ENCODE measurements at places on chromosomes 3 and 15. TPM values are rescaled to one million over a fixed set of nuclear protein-coding genes. Genes with fewer than 3 reads are reported as not detected.

Gene GOLGA6L10
- total RNA-seq, result 11.6 TPM

GRCh38 chr3:10442151-10442795, 63.1 kb downstream of the ATP2B2 start:
- H3K4me1 ChIP-seq, result no peaks in the 10 kb centered on the region
- no peaks in the 10 kb centered on the region for H3K27me3 ChIP-seq
- H3K36me3 ChIP-seq, result no peaks in the 10 kb centered on the region
- DNase-seq, result no peak
- H3K27ac ChIP-seq, result no peak overlapping the region
- no peak overlapping the region for H3K4me3 ChIP-seq

- H3K4me3 ChIP-seq, result no peak overlapping the region
- H3K27me3 ChIP-seq, result no peaks in the 10 kb centered on the region
- DNase-seq, result no peak
Observed at GRCh38 chr15:99029341-99030144, 22.0 kb upstream of the PGPEP1L start.

DNA sequence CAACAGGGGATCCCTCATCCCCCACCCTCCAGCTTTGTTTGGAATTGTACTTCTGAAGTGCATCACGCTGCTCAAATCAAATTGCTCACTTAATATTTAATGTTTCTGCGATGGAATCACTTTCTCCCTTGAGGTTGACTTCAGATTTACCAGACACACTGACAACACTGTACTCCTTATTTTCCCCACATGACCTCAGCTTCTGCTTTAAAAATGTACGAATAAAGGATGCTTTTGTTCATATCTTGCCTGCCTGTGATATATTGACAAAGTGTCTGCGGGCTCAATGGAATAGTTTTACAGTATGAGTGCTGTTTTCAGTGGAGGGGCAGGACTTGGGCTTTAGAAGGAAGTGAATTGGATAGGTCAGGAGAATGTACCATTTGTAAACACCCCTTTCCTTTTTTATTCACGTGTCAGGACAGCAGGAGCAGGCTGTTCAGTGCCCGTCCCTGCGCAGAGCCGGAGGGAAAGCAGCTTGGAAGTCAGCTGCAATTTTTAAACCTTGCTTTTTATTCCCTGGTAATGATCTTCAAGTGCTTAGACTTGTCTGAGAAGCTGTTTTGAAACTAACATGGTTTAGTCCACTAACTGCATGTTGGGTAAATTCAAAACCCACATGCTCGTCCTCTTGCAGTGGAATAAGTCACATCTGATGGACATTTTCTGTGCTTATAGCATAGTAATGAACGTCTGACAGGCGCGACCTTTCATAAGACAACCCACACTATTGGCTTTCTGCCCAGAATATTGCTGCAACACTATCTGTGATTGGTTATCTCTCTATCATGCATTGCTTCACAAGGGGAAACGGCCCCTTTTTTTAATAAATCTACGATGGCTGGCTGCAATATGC, 29.9 kb downstream of the MBNL1 start:
- H3K4me1 ChIP-seq, result peaks cover 32% of the 10 kb centered on the region
- peak overlapping the region; percentile 86 for H3K27ac ChIP-seq
- no peaks in the 10 kb centered on the region for H3K27me3 ChIP-seq
- H3K4me3 ChIP-seq, result peak overlapping the region; percentile 40
- DNase-seq, result peak; percentile 92

DNA sequence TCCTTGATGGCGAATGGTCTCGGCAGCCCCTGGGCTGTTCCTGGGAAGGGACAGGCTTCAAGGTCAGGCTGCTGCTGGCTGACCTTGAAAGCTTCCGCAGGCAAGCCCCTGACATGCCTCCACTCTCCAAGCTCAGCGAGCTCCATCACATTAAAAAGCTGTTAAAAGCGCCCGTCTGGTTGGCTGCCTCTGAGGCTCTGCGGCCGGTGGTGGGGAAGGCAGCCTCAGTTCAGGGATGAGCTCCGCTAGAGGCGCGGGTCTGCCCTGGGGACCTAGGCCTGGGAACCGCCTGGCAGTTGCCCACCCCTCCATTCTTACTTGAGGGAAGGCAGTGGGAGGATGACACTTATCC, 103.8 kb downstream of the LINGO1 start:
- H3K27ac ChIP-seq, result no peak overlapping the region
- H3K27me3 ChIP-seq, result no peaks in the 10 kb centered on the region
- no peaks in the 10 kb centered on the region for H3K36me3 ChIP-seq
- peak; percentile 57 for DNase-seq
- H3K4me3 ChIP-seq, result no peak overlapping the region

Gene TMIE
- total RNA-seq, result not detected

GRCh38 chr3:24648063-24648462, 153.4 kb upstream of the THRB start:
- no peak overlapping the region for H3K4me3 ChIP-seq
- H3K4me1 ChIP-seq, result no peaks in the 10 kb centered on the region
- no peaks in the 10 kb centered on the region for H3K36me3 ChIP-seq
- no peak overlapping the region for H3K27ac ChIP-seq
- DNase-seq, result no peak
- H3K27me3 ChIP-seq, result no peaks in the 10 kb centered on the region

Gene GALNT15
- total RNA-seq, result 16.5 TPM

Gene SCN11A
- total RNA-seq, result 0.14 TPM

DNA sequence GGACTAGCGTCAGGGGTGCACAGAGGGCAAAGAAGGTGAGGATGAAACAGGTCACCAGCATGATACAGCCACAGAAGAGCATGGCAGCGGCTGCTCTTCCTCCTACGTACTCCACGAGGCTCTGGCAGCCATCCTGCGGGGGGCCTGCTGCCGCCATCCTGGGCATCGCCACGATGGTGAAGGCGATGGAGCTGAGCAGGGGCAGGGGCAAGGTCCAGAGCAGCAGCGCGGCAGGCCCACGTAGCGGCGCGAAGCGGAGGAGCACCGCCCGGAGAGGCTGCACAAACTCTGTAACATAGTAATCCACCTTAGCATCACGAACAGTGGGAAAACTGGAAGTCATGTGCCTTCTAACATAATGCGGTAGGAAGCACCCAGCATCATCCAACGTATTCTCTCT, 491.6 kb downstream of the PYDC2 start:
- no peaks in the 10 kb centered on the region for H3K27me3 ChIP-seq
- DNase-seq, result no peak
- no peak overlapping the region for H3K4me3 ChIP-seq
- H3K4me1 ChIP-seq, result no peaks in the 10 kb centered on the region
- no peaks in the 10 kb centered on the region for H3K36me3 ChIP-seq

GRCh38 chr15:47570881-47571640, 146.2 kb upstream of the SEMA6D start:
- H3K4me1 ChIP-seq, result no peaks in the 10 kb centered on the region
- no peaks in the 10 kb centered on the region for H3K27me3 ChIP-seq
- no peak overlapping the region for H3K27ac ChIP-seq
- no peak overlapping the region for H3K4me3 ChIP-seq

DNA sequence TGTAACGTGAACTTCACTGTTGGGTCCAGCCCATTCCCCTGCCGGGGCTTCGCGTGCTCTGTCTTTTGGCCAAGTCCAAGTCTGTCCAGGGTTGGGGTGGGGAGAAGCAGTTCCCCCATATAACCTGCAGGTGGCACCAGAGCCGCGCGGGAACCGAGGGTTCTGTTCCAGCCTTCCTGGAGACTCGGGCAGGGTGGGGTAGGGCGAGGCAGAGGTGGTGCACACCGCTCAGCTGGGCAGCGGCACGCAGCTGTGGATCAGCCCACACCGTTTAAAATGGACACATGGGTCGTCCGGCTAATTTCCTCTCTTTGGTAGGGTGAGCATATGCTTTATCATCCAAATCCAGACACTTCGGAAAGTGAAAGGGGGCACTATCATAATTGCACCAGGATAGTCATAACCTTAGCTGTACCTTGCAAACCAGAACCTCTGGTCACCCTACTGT, 118.1 kb downstream of the TBC1D2B start:
- no peak overlapping the region for H3K27ac ChIP-seq
- peak overlapping the region; percentile 24 for H3K4me3 ChIP-seq
- peaks cover 8% of the 10 kb centered on the region for H3K4me1 ChIP-seq
- DNase-seq, result peak; percentile 93
- H3K36me3 ChIP-seq, result no peaks in the 10 kb centered on the region
- no peaks in the 10 kb centered on the region for H3K27me3 ChIP-seq

Gene SLC6A11
- not detected for total RNA-seq

- no peak overlapping the region for H3K4me3 ChIP-seq
- H3K27ac ChIP-seq, result no peak overlapping the region
- no peaks in the 10 kb centered on the region for H3K36me3 ChIP-seq
- H3K4me1 ChIP-seq, result no peaks in the 10 kb centered on the region
- H3K27me3 ChIP-seq, result no peaks in the 10 kb centered on the region
Observed at GRCh38 chr3:85672761-85673160, 714.0 kb downstream of the CADM2 start.

DNA sequence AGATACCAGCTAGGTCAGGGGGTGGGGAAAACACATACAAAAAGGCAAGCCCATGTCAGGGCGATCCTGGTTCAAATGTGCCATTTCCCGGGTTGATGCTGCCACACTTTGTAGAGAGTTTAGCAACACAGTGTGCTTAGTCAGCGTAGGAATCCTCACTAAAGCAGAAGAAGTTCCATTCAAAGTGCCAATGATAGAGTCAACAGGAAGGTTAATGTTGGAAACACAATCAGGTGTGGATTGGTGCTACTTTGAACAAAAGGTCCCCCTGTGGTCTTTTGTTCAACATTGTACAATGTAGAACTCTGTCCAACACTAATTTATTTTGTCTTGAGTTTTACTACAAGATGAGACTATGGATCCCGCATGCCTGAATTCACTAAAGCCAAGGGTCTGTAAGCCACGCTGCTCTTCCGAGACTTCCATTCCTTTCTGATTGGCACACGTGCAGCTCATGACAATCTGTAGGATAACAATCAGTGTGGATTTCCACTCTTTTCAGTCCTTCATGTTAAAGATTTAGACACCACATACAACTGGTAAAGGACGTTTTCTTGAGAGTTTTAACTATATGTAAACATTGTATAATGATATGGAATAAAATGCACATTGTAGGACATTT, 28.9 kb downstream of the TPM1 start:
- H3K4me1 ChIP-seq, result peaks cover 64% of the 10 kb centered on the region
- no peak for DNase-seq
- no peak overlapping the region for H3K27ac ChIP-seq
- H3K27me3 ChIP-seq, result no peaks in the 10 kb centered on the region
- peaks cover 22% of the 10 kb centered on the region for H3K36me3 ChIP-seq

Gene POLR2M
- 243 TPM for total RNA-seq

Gene SLC28A2
- total RNA-seq, result 48.8 TPM

GRCh38 chr3:172089250-172089649, 49.9 kb downstream of the FNDC3B start:
- H3K36me3 ChIP-seq, result no peaks in the 10 kb centered on the region
- H3K27me3 ChIP-seq, result no peaks in the 10 kb centered on the region
- H3K4me3 ChIP-seq, result no peak overlapping the region
- H3K27ac ChIP-seq, result no peak overlapping the region
- H3K4me1 ChIP-seq, result peaks cover 70% of the 10 kb centered on the region
- no peak for DNase-seq

Gene ATP8B4
- total RNA-seq, result under 0.01 TPM

DNA sequence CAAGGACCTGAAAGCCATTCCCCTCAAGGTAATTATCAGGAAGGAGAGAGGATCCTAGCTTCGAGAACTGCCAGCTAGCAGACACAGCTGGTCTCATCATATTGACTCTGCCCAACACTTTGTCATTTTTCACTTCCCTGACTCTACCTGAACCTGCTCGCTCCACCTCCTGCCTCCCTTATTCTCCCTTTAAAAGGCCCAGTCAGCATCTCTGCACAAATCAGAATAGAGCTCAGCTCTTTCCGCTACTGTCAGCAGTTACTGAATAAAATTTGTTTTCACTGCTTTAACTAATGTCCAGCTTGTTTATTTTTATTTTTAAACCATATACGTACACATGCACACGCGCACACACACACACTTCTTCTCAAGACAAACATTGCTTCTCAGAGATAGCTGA, 57.2 kb upstream of the MCF2L2 start:
- H3K27ac ChIP-seq, result no peak overlapping the region
- peaks cover 2% of the 10 kb centered on the region for H3K4me1 ChIP-seq
- H3K36me3 ChIP-seq, result no peaks in the 10 kb centered on the region
- H3K4me3 ChIP-seq, result no peak overlapping the region
- no peaks in the 10 kb centered on the region for H3K27me3 ChIP-seq
- no peak for DNase-seq

Gene CDC25A
- 1.3 TPM for total RNA-seq

- no peak overlapping the region for H3K4me3 ChIP-seq
- no peaks in the 10 kb centered on the region for H3K27me3 ChIP-seq
- H3K4me1 ChIP-seq, result no peaks in the 10 kb centered on the region
- H3K27ac ChIP-seq, result no peak overlapping the region
Observed at GRCh38 chr3:45756055-45756454, 40.3 kb downstream of the SLC6A20 start.

GRCh38 chr3:176776622-176777175, 420.6 kb downstream of the TBL1XR1 start:
- no peaks in the 10 kb centered on the region for H3K4me1 ChIP-seq
- no peak overlapping the region for H3K4me3 ChIP-seq
- no peaks in the 10 kb centered on the region for H3K36me3 ChIP-seq
- no peak for DNase-seq
- H3K27ac ChIP-seq, result no peak overlapping the region

Gene SHC4
- total RNA-seq, result not detected

DNA sequence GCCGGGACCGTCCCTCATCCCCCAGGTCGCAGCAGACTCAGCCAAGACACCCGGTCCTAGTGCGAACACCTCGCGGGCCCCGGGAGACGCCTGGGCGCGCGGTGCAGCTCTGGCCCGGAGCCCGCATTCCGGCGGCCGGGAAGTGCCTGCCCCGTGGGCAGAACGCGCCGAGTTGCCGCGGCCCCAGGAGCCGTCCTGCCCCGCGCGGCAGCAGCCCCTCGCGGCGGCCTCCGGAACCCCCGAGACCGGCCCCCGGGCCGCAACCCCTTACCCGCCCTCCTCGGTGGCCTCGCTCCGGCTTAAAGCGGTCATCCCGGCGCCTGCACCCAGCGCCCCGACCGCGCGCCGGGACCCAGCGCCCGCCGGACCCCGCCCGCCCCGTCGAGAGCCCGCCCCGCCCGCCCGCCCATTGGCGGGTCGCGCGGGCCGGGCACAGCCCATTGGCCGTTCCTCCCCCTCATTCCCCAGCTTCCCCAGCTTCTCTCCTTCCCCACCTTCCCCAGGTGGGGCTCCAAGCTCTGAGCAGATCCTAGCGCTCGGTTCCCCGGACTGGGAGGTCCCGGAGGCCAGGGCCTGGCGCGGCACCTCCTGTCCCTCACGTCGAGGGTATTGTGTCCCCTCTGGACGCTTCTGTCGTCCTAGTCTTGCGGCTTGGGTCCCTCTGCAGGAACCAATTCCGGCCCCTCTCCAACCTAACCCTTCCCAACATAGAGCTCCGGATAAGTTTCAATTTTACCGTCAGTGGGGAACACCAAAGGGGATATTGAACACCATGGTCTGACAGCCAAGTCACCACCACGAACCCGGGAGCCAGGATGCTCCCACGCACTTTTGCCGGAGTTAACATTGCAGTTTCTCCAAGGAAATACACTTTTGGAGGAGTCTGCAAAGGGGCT, at the start of gene GRAMD2A:
Gene GRAMD2A, minus strand, starts transcription at position 328 of the 896 bp plus-strand sequence.
- H3K4me1 ChIP-seq, result peaks cover 6% of the 10 kb centered on the region
- H3K27me3 ChIP-seq, result peaks cover 14% of the 10 kb centered on the region
- peaks cover 32% of the 10 kb centered on the region for H3K36me3 ChIP-seq
- peak within 1 kb of the TSS; percentile 59 for H3K4me3 ChIP-seq
- H3K27ac ChIP-seq, result no peak within 1 kb of the TSS

Gene ARPP21
- total RNA-seq, result not detected
